ENCODE measurements at places on chromosomes 12 and 14.

DNA sequence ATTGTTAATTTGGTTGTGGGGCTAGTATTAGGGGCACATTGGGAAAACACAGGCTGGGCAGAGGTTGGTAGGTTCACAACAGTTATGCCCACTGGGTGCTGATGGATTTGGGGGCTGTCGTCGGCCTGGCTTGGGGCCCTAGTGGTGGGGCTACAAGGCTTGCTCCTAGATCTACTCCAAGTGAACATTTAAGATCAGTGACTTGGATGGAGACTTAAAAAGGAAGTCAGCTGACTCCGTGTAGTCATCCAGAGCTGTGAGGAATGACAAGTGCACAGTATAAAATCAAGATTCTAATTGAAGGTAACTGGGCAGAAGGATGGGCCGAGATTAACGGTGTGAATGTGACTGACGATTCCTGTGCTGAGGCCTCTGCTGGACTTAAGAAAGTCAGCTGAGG, 12.8 kb upstream of the NR4A1 start:
- DNase-seq, result no peak

GRCh38 chr12:11433664-11434063, 38.3 kb upstream of the PRB2 start:
- no peak for DNase-seq

DNA sequence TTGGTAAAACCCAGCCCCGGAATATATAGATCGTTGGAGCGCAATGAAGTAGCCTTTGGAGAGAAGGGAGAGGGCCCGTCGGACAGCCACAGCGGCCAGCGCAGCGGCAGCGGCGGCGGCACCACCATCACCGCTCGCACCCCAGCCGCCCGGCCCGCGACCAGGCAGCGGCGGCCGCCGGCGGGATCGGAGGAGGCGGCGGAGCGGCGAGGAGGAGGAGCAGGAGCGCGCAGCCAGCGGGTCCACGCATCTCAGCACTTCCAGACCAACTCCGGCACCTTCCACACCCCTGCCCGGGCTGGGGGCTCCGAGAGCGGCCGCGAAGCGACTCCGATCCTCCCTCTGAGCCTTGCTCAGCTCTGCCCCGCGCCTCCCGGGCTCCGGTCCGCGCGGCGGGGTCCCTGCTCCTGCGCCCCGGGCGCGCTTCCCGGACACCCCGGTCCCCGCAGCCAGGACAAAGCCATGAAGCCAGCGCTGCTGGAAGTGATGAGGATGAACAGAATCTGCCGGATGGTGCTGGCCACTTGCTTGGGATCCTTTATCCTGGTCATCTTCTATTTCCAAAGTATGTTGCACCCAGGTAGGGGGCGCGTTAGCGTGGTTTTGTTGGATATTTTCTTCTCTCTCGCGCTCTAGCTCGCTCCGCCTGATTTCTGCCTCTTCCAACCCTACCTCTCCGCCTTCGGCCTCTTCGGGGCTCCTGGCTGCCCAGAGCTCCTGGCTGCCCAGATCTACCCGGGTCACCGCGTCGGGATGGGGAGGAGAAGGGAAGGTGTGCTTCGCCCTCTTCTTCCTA, 400 bp downstream of the CHST11 start:
- peak; percentile 62 for DNase-seq

DNA sequence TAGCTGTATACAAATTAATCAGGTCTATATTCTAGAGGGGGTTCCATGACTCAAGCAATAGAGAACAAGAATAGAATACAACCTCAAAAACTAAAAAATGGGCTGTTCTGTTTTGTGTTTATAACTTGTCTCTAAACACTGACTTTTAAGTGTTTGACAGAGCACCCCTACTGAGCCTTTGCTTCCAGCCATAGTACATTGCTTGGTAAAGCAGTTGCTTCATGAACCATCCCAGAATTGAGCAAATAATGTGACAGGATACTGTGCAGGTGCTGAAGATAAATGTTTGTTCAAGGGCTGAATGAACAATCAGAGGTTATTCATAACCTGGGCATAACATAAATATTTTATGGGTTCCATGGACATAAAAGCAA, 11.5 kb downstream of the SPTSSA start:
- DNase-seq, result no peak

- DNase-seq, result no peak
Measured at GRCh38 chr14:88882236-88882635, 57.8 kb downstream of the TTC8 start.
